ENCODE measurements at places on chromosomes 11 and 22. TPM values are rescaled to one million over a fixed set of nuclear protein-coding genes. Genes with fewer than 3 reads are reported as not detected.
A peak's percentile ranks its signal among the peaks of the same experiment; 100 is the strongest.

Gene RFPL2
- not detected for total RNA-seq

DNA sequence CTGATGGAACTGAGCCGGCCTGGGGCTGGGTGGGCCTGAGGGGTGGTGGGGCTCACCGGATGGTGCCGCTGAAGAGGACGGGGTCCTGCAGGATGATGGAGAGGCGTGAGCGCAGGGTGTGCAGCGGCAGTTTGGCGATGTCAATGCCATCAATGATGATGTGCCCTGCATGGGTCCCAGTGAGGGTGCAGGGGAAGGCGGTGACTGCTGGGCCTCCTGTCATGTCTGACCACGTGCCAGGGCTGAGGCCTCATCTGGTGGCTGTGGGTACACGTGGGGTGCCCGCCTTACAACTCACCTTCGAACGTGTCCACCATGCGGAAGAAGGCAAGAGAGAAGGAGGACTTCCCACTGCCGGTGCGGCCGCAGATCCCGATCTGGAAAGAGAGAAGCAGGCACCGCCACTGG is 7.1 kb upstream of the KCNJ11 start:
- DNase-seq: no peak

DNA sequence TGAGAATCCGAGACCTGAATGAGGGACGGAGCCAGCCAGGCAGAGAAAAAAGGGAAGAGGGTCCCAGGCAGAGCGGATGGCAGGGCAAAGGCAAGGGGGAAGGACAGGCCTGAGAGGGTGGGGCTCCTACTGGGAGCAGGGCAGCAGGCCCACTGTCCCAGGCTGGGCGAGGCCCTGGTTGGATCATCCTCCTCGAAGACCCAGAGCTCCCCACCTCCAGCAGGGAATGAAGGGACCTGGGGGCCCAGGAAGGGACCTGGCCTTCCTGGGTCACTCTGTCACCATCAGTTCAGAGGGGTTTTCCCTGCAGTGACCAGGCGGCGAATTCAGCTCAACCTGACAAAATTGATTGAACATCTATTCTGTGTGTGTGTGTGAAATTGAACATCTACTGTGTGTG is 4.0 kb downstream of the CD5 start:
- no peak for DNase-seq

- no peak for DNase-seq
These were observed 21.2 kb upstream of the CD5 start for GRCh38 chr11:61080986-61081590.

Gene SLN
- 0.96 TPM for total RNA-seq

Gene EIF3F
- 213 TPM for total RNA-seq

Gene TBX10
- total RNA-seq: not detected

DNA sequence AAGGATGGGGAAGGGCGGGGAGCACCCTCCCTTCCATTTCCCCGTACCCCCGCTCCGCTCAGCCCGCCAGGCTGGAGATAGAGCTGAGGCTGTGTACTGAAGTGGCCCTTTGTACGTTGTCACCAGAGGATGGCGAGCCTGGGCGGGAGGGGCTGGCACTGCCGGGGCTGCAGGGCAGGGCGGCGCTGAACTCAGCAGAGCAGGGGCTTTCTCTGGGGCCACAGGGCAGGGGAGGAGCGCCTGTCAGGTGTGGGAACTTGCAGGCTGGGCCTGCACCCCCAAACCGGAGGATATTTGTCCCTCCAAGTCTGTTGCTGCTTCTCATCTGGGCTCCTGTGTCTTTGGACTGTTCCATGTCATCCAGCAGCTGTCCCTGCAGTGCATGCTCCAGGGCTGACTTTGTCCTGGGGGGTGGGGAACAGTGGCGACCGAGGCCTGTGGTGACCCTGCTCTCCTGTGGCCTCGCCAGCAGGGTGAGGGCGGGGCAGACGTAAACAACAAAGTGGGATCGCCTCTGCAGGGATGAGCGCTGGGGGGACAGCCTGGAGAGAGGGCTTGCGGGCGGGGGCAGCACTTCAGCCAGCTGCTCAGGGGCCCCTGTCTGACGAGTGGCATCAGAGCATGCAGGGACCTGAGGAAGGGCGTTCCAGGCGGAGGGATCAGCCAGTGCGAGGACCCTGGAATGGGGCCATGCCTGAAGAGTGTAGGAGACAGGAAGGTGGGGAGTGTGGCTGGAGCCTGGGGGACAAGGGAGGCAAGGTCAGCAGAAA is 13.1 kb downstream of the MGAT3 start:
- no peak for DNase-seq

DNA sequence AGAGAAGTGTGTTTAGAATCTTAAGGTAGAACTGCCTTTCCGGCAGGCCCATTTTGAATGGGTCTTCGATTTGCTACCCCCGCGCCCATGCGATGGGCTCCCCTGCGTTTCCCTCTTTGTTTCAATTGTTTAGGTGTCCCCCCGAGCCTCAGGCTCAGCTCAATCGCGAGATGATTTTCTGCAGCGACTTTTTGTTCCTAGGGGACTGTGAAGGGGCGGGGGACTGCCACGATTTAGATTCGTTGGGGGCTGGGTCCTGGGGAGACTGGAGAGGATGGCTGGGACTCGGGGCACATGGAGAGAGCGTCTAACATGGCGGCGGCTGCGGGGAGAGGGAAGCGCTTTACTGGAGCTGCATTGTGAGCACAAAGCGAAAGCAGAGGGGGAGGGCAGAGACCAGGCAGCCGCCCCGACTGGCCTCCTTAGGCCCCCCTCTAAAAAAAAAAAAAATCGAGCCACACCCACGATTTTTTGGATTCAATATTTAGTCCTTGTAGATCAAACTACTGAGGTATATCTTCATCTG is 1.7 kb downstream of the CAPRIN1 start:
- DNase-seq: peak; percentile 80

Gene MPPED2
- total RNA-seq: 0.26 TPM

Gene LARGE2
- 7.5 TPM for total RNA-seq

- peak; percentile 28 for DNase-seq
These were observed 84.0 kb downstream of the SWAP70 start for GRCh38 chr11:9747828-9748227.

DNA sequence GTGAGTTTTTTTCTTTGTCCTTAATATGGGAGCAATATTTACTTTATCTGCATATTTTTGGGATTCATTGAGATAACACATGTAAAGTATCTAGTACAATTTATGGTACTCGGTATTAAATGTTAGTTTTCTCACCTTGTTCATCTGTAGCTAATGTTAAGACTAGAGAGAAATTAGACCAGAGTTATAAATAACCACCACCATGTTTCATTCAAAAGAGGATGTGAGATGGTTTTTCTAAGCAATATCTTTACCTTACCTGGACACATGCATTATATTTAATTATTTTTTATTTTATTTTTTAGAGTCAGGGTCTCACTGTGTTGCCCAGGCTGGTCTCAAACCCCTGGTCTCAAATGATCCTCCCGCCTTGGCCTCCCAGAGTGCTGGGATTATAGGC is 18.4 kb downstream of the ARHGAP42 start:
- no peak for DNase-seq

Gene OR6Q1
- total RNA-seq: not detected

Gene PYGM
- total RNA-seq: 3.7 TPM

Gene TREH
- total RNA-seq: not detected

DNA sequence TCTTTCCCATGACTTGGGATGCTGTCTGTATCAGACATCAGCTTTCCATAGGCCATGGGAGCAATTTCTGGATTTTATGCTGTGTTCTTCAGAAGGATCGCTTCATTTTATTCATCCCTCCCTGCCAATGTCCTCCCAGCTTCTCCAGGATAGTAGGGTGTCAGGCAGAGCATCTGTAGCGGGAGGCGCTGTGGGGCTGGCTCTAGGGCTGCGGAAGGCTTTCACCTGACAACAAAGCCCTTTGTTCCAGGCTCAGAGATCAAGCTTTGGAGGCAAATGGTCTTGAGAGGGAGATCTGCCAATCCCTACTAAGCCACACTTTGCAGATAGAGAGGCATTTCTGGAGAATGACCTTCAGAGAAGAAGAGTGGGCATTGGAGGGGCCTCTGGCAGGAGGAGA is 29.5 kb upstream of the FTH1 start:
- DNase-seq: no peak

DNA sequence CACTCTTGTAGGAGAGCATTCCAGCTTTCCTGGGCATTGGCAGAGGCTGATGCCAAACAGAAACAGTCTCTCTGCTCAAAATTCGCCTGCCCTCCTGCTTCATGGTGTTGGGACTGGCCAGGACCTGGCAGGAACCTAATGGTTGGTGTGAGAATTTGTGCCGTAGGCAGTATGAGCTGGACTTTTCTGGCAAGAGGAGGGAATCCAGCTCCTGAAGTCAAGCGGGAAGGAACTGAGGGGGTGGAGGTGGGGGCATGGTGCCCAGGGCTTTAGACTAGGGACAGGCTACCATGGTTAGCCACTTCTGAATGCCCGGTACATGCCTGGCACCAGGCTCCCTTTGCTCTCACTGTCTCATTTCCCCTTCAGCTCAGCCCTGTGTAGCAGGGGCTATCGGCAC is 6.9 kb upstream of the TOMM22 start:
- no peak for DNase-seq

Gene SYTL2
- 21.3 TPM for total RNA-seq

DNA sequence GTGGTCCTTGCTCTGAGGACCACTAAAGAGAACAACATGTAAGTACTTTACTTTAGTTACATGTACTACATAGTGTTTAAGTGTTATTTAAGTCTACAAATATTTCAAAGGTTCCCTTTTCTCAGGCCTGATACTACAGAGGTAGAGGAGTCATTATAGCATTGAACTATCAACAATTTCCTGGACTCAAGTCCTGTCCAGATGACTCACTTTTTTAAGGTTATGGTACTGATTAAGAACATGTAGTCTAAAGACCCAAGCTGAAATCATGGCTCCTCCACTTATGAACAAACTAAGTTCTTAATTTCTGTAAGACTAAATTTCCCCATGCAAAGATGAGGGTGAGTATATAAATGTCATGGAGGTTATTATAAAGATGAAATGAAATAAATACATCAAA is 74.7 kb downstream of the NARS2 start:
- no peak for DNase-seq

- DNase-seq: no peak
These were observed 81.6 kb downstream of the PIWIL4 start for GRCh38 chr11:94648789-94649188.

Gene GAL3ST3
- not detected for total RNA-seq

- no peak for DNase-seq
These were observed 37.0 kb upstream of the ABTB2 start for GRCh38 chr11:34394771-34395300.

DNA sequence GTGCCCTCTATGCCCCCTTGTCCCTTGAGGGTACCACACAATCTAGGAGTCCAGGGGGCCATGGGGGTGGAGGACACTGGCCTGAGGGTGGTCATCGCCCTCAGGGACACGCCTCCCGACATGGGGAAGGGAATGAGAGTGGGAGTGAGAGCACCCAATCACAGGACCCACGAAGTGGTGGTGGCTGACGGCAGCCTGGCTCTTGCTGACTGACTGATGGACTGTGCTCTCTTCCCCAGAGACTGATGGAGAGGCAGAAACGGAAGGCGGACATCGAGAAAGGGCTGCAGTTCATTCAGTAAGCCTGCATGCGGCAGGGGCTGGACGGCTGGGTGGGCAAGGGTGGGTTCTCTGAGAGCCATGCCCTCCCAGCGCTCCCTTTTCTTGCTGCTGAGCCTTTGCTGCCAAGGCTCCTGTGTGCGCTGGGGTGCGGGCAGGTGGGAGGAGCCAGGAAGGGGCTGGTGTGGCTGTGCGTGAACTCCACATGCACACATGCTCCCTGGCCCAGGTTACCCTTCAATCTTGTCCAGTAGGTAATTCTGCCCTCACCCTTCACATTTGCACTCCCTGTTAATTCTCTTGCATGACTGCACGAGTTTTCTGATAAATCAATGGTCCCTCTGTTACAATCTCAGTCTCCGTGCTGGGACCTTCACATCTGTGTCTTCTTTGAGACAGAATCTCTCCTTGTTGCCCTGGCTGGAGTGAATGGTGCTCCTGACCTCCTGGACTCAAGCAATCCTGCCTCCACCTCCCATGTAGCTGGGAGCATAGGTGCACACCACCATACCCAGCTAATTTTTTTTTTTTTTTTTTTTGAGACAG is 19.3 kb downstream of the ZC3H7B start:
- DNase-seq: no peak

Gene DMC1
- 1.6 TPM for total RNA-seq

Gene MN1
- total RNA-seq: 5.1 TPM

Gene KCNQ1
- total RNA-seq: 37.7 TPM

GRCh38 chr11:12687740-12688139 is 13.5 kb downstream of the TEAD1 start:
- DNase-seq: no peak

GRCh38 chr11:126103150-126103549 is 40.5 kb upstream of the CDON start:
- no peak for DNase-seq

Gene LMNTD2
- 4.5 TPM for total RNA-seq

Gene DEUP1
- 0.50 TPM for total RNA-seq

DNA sequence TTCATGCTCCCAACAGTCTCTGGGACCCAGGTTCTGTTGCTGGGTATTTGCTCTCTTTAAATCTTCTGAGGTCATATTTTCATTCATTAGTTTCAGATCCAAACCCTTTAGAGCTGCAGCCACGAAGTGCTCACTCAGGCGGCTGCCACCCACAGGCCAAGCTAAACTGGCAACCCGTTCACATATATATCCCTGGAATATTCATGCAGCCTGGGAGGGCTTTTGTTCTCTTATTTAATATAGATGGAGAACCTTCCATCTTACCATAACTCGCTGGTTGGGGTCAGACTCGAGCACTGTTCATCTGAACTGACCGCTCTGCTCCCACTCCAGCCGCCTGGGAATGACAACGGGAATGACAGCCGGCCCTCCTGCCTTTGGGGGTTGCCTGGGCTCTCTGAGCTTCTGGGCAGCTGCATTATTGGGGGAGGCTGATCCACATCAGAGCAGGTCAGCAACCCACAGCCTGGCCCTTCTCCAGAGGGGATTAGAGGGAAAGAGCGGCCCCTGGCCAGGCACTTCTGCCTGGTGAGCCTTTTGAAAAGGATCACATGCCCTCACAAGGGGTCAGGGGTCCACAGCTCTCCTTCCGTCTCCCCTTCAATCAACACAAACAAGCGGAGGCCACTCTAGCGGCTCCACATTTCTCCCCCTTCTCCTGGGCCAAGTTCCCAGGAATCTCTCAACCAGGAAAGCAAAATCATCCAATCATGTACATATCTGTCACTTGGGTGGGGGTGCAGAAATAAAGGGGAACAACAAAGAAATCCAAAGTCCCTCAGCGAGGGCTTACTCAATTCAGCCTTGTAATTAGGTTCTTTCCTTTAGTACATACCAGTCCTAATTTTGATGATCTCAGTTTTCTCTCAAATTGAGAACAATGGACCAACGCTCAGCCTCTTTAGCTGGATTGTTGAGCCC is 11.8 kb downstream of the TMEM184B start:
- no peak for DNase-seq

- no peak for DNase-seq
These were observed 1564.8 kb upstream of the TENM4 start for GRCh38 chr11:81005595-81005994.

Data from left lung (tissue), 14 donors.